ENCODE measurements at places on chromosomes 13 and 19.

DNA sequence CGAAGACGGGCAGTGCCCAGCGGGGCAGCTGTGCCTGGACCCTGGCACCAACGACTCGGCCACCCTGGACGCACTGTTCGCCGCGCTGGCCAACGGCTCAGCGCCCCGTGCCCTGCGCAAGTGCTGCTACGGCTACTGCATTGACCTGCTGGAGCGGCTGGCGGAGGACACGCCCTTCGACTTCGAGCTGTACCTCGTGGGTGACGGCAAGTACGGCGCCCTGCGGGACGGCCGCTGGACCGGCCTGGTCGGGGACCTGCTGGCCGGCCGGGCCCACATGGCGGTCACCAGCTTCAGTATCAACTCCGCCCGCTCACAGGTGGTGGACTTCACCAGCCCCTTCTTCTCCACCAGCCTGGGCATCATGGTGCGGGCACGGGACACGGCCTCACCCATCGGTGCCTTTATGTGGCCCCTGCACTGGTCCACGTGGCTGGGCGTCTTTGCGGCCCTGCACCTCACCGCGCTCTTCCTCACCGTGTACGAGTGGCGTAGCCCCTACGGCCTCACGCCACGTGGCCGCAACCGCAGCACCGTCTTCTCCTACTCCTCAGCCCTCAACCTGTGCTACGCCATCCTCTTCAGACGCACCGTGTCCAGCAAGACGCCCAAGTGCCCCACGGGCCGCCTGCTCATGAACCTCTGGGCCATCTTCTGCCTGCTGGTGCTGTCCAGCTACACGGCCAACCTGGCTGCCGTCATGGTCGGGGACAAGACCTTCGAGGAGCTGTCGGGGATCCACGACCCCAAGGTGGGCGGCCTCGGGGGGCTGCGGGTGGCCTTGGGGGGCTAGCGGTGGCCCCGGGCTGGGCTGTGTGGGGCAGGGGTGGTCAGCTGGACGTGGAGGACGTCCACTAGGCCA lies 4.8 kb downstream of the GRIN3B start:
- DNase-seq = no peak

- peak; percentile 90 for DNase-seq
These were observed 5.2 kb upstream of the REXO1 start for GRCh38 chr19:1853295-1854038.

DNA sequence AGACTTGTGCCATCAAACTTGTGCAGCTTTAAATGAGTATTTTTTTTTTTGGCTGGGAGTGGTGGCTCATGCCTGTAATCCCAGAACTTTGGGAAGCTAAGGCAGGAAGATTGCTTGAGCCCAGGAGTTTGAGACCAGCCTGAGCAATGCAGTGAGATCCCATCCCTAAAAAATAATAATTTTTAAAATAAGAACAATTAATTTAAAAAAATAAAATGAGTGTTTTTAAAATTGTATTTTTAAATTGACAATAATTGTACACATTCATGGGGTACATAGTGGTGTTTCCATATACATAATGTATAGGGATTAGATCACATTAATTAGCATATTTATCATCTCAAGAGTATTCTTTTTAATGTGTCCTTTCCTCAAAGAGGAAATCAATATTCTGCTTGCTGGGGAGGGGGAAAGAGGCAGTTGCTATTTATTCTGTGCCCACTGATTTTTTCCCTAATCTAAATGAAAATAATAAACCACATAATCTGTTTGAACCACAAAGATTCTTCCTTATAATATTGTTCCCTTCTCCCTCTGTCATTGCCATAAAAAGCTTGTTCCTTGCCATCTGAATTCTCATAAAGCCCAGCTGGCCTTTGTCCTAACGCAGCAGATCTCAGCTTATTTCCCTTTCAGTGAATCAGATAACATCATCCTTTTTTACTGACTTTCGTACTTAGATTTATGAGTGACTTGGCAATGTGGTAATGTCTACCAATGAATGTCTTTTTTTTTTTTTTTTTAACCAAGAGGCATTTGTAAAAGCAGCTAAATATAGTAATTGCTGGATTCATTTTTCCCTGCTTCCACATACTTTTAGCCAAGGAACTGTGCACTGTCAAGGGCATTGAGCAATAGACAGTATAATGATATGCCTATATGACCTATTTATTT lies 81.8 kb upstream of the RUBCNL start:
- DNase-seq = no peak

DNA sequence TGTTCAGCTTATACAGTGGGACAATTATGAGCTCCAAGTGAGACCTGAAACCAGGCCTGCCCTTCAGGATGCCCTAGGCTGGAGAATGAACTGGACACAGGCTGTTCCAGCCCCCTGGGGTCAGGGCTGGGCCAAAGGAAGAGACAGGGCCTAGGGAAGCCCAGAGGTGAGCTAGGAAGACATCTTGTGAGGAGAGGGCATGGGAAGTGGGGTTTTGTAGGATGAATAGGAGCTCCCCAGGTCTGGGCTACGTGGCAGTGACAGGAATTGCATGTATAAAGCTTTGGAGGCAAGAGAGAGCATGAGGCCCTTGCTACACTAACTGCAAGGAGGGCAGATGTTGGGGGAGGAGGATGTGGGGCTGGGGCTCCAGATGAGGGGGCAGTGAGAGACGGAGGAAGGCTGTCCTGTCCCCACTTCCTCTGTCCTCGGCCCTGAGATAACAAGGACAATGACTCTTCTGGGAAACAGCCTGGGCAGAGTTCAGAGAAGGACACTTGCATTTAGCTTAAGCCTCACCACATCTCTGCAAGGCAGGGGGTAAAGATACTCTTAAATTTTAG lies 1.5 kb upstream of the TBXA2R start:
- no peak for DNase-seq

GRCh38 chr19:7337380-7338194 lies 11.2 kb upstream of the ARHGEF18 start:
- peak; percentile 53 for DNase-seq

DNA sequence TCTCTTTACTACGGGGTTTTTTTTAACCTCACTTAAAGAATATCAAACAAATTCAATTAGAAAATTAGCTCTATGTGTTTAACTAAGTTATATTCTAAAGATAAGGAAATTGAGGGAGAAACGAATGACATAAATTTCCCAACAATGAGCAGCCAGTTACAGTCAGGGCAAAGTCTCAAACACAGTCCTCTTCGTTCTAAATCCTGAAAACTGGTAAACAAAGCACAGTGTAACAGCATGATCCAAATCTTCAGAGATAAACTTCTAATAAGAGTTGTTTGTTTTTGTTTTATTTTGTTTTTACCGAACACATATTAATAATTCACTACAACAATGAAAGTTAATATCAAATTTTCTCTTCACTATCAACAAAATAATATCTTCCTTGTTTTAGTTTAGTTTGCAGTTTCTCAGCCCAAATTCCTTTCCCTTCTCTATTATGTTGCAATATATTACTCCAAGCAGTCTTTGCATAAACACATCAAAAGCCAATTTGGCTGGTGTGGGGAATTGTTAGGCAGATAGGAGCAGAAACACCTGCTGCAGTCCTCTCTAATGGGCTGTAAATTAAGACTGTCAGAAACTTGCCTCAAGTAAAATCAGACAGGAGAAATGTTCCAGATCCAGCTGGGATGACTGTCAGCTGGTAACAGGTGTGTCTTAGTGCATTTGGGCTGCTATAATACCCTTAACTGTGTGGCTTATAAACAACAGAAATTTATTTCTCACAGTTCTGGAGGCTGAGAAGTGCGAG lies 106.5 kb upstream of the SGCG start:
- no peak for DNase-seq

DNA sequence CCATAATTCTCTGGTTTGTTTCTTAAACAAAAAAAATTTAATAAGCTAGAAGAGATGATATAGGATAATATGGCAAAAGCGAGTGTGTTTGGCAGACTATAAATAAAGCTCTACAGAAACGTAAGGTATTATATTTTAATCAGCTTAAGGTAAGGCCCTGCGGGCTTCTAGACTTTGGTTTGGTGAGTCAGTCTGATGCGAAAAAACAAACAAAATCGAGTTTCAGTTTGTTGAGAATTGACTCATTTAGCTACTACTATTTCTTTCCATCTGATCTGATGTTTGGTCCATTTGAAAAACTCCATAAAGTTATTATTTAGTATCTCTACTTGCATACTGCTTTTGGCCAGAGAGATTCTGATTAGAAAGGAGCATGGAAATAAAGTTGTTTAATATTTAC lies 138.0 kb downstream of the MIPEP start:
- no peak for DNase-seq

DNA sequence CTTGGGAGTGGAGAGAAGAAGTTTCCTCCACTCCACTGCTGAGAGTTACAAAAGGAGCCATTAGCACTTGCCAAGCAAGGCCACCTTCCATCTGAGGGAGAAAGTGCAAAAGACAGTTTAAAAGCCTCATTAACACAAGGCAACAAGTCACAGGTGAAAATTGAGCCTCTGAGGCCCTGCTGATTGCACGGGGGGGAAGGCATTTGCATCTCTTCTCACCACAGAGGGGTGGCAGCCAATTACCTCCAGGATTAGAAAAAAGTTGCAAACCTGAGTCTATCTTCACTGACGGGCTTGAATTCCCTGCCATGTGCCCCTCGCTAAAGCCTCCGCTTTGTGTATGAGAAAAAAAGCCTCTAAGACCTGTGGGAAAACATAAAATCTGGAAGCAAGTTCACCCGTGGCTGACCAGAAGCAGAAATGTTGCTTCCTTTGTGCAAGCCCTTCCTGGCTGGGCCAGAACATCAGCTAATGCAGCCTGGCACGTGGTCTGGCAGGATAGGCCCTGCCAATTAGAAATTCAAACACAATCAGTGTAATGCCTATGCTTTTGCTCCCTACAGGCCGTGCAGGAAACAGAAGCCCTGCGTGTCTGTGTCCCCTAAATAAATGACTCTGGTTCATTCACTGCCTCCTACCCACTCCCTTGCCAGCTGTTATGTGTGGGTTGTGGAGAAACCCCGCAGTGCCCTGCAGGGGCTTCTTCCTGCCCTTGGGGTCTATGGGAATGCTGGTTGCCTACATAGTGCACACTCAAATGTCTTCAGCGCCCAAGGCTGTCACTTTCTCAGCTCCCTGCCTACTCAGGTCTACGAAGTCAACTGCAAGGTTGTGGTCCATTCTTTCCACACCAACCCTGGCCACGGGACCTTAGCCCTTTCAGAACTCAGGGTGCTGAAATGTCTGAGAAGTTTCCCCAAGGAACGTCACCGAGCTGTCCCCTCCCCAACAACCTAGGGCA lies 150.2 kb downstream of the UQCRFS1 start:
- DNase-seq = no peak

GRCh38 chr19:39525205-39525604 lies 7.4 kb downstream of the EID2B start:
- DNase-seq = no peak

DNA sequence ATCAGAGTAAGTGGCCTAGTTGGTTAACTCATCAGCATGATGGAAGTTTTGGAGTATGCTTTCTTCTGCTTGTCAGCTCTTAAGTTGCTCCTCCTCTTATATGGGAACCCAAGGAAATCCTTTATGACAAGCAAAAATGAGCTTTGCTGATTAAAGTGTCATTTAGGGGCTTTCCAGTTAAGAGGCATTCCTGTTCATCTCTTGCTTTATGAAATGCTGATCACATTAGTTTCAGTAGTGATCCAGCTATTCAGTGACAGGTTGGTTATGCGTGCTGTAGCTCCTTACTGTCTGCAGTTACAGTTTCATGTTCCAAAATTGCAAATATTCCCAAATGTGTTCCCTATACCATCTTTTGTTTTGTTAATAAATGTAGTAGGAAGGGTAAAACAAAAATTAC lies 146.6 kb downstream of the CDK8 start:
- DNase-seq = no peak

DNA sequence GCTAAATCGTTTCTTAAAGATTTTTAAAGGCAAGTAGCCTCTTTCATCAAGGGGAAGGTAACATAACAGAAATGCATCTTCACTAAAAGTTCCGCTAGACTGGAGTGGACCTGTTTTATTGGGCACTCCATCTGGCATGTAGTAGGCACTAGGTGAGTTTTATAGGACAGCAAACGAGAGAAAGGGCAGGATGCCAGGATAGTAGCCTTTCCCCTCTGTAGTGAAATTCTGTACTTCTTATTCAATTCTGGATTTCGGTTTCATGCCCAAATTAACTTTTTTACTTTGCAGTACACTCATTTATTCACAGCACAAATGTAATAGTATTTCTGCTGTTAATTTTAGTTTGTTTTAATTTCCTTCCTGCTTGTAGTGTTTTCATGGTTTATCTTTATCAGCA lies 45.2 kb downstream of the GPR180 start:
- no peak for DNase-seq

DNA sequence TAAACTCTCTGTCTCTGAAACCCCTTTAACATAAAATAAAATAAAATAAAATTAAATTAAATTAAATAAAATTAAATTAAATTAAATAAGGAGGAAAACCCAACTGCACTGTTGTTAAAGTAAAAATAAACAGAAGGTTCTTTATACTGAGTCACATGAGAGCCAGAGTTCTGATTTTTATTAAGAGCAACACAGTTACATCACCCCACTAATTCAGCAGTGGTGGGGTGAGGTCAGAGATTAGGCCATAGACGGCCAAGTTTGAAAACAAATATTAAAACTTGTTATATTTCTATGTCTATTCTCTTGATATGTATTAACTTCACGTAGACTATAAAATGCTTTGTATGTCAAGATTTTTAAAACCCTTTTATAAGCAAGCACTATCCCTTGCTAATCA lies 59.5 kb downstream of the MYCBP2 start:
- DNase-seq = no peak

GRCh38 chr13:102276404-102276803 lies 125.4 kb downstream of the FGF14 start:
- no peak for DNase-seq

DNA sequence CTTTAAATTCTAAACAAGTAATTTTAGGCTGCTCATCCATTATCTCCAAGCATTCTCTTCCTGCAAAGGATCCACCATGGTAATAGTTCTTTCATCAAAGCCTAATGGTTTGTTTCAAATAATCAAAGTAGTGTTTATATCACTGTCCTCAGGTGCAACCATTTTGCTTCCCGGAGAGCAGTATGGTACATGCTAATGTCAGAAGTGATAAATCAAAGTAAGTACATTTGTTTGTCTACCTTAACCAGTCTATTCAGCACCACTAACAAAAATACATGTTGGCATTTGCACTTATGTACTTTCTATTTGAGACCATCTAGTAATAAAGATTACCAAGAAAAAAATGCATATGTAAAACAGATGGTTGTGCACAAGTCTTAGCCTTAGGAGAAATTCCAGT lies 37.5 kb downstream of the DACH1 start:
- DNase-seq = no peak

DNA sequence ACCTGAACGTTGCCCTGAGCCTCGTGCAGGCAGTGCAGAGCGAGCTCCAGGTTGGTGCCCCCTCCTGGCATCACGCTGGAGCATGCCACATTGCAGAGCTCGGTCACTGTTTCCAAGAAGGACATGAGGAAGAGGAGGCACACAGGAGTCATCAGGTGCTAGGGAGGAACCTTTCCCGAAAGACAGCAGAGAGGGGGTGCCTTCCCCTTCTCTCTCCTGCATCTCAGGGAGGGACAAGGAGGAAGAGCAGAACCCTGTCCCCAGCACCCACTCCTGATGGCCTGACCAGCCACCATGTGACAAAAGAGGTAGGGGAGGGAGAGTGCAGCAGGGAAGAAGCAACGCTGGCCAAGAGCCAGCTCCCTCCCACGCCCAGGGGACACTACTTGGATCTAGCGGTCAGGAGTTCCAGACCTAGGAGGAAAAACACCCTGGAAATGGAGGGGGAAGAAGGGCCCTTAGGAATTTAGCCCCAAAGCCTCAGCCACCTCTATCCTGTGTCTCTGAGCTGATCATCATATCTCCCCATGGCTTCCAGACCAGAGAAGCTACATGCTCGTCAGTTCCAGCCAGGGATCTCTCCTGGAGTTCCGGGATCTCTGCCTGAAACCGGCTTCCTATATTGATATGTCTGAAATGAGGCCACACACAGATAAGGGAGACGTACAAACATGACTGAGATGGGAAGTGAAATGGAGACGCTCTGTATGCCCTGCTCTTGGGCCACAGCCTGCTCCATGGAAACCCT lies 17.0 kb upstream of the NAPA start:
- DNase-seq = no peak
